CD4-positive, alpha-beta T cell treated with Interleukin-10 for 1 hour (primary cell): ENCODE measurements at places on chromosomes 12 and 14.

DNA sequence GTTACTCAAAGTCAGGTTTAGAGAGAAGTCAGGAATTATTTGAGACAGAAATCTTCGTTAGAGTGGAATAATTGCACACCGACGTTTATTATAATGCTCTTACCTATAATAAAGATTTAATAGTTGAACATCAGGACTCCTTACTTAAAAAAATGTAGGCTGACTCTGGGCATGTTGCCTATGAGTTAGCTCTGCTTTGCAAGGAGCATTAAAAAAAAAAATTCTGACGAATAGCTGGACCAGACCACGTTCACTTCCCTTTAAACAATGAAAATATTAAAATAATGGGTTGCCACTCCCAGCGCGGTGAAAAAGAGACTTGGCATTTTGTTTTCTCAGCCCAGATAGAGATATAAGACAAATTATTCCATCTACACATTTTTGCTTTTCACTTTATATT, 574 bp upstream of the FANCM start:
- no peak for DNase-seq

- no peak for DNase-seq
Observed at GRCh38 chr14:55356913-55357312, 54.7 kb downstream of the ATG14 start.

GRCh38 chr12:11762723-11763326, 113.4 kb downstream of the ETV6 start:
- DNase-seq = no peak

- DNase-seq = no peak
Observed at GRCh38 chr14:69973846-69974245, 94.6 kb downstream of the SMOC1 start.

DNA sequence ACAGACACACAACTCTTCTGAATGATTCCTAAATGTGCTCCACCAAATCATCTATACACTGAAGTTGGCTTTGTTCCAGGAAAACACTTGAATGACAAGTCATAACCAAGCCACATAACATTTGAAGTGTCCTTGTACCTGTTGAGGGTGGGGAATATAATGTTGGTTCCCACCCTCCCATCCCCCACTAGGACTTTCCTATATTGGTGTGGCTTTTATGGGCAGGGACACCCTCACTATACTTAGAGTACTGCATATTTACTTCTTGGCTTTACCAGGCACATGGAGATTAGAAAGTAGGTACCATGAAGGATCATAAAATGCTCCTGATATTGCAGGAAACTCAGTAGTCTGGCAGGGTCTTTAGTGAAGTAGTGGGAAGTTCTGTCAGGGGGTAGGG, 9.7 kb upstream of the BHLHE41 start:
- no peak for DNase-seq
